ENCODE measurements at places on chromosomes 13 and 19. TPM values are rescaled to one million over a fixed set of nuclear protein-coding genes. Genes with fewer than 3 reads are reported as not detected.

Gene TEX29
- polyA plus RNA-seq: 0.32 TPM

Gene ZNF285
- polyA plus RNA-seq: 2.8 TPM

Gene ZNF486
- polyA plus RNA-seq: 5.1 TPM

Gene EFNB2
- 19.2 TPM for polyA plus RNA-seq

Gene MEX3D
- 19.1 TPM for polyA plus RNA-seq

Gene GDF15
- 58.2 TPM for polyA plus RNA-seq

Gene IGFL2
- polyA plus RNA-seq: not detected

Gene PLPPR3
- 0.03 TPM for polyA plus RNA-seq

Gene MEF2B
- polyA plus RNA-seq: 0.48 TPM

Gene SLC17A7
- 2.1 TPM for polyA plus RNA-seq

Gene DNAJB1
- polyA plus RNA-seq: 86.2 TPM

Gene MUC16
- not detected for polyA plus RNA-seq

Gene GNA15
- polyA plus RNA-seq: 9.6 TPM

Gene TRAPPC6A
- polyA plus RNA-seq: 46.1 TPM

Gene ZNF653
- 9.8 TPM for polyA plus RNA-seq

Gene MARCHF2
- polyA plus RNA-seq: 98.2 TPM

Gene CGB8
- polyA plus RNA-seq: not detected

Gene IFNL1
- polyA plus RNA-seq: not detected

Gene ZNF428
- 51.5 TPM for polyA plus RNA-seq

Gene ATP8B3
- 1.6 TPM for polyA plus RNA-seq

Gene UNC13A
- 0.25 TPM for polyA plus RNA-seq

Gene ZNF491
- 1.6 TPM for polyA plus RNA-seq

Gene METTL21C
- polyA plus RNA-seq: not detected

Gene LRRC63
- not detected for polyA plus RNA-seq

Gene PTH2
- polyA plus RNA-seq: not detected

Gene SETDB2
- polyA plus RNA-seq: 5.9 TPM

Gene SULT2B1
- 0.30 TPM for polyA plus RNA-seq

Gene LGALS4
- polyA plus RNA-seq: 2.2 TPM

Gene POSTN
- 105 TPM for polyA plus RNA-seq

Gene CEACAM7
- not detected for polyA plus RNA-seq

Gene ZNF649
- 12.4 TPM for polyA plus RNA-seq

Gene GRIN2D
- 0.30 TPM for polyA plus RNA-seq

Gene TJP3
- 2.8 TPM for polyA plus RNA-seq

Gene AXL
- polyA plus RNA-seq: 55.0 TPM

Gene IRS2
- polyA plus RNA-seq: 11.3 TPM

Gene ATXN8OS
- polyA plus RNA-seq: not detected

Gene CD37
- 12.4 TPM for polyA plus RNA-seq

Gene FLT3LG
- 18.8 TPM for polyA plus RNA-seq

Gene ADAMTSL5
- polyA plus RNA-seq: 9.4 TPM

Gene DOCK9
- 63.5 TPM for polyA plus RNA-seq

Gene COX7A1
- 92.0 TPM for polyA plus RNA-seq

Gene ZNF730
- polyA plus RNA-seq: 0.09 TPM

Gene CEACAM5
- not detected for polyA plus RNA-seq

Gene FPR3
- polyA plus RNA-seq: 5.8 TPM

Gene ZNF628
- polyA plus RNA-seq: 11.9 TPM

Gene LILRB5
- 5.6 TPM for polyA plus RNA-seq

Gene CACNG7
- polyA plus RNA-seq: 0.09 TPM

Gene MYPOP
- 8.2 TPM for polyA plus RNA-seq

Gene CEACAM19
- 4.9 TPM for polyA plus RNA-seq

Gene MBD3L2
- not detected for polyA plus RNA-seq

Gene SYNE4
- 1.3 TPM for polyA plus RNA-seq

Gene CEACAM18
- not detected for polyA plus RNA-seq

Gene KIR2DL3
- polyA plus RNA-seq: not detected

Gene PLK5
- 2.3 TPM for polyA plus RNA-seq

Gene GPR12
- polyA plus RNA-seq: not detected

Gene ZNF28
- 7.6 TPM for polyA plus RNA-seq

Gene DOHH
- 18.3 TPM for polyA plus RNA-seq

Gene KIR3DL1
- polyA plus RNA-seq: not detected

Data from urinary bladder (tissue), 4 donors.